ENCODE measurements at places on chromosomes 2 and 18.

- no peak for DNase-seq
Observed at GRCh38 chr2:170771421-170771937, 1.3 kb downstream of the ERICH2 start.

- no peak for DNase-seq
Observed at GRCh38 chr18:59419386-59419785, 60.3 kb upstream of the LMAN1 start.

- no peak for DNase-seq
Observed at GRCh38 chr2:16832910-16833309, 167.3 kb upstream of the CYRIA start.

DNA sequence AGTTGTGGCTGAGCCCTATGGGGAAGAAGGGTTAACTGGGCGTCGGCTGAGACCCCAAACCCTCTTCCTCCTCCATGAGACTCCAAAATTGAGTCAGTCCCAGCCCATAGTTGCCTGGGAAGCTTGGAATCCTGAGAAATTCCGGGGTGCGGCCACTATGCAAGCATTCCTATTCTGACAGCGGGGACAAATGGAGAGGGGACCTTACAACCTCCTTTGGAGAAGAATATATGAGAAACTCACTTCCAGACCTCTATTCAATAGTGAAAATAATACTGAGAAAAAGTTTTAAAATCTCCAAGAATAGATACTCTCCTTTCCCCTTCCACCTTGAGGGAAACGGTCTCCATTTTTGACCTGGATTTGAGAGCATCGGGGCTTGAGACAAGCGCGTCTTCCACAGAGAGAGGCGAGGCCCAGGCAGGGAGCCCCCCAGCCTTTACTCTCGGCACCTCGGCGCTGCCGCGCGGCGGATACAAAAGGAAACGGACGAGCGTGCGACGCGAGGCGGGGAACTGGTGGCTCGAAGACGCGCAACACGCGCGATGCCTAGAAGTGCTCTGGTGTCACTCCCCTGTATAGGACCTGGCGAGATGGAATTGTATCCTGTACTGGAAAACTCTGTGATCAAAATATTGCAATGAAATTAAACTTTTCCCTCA is 11.1 kb downstream of the NR4A2 start:
- no peak for DNase-seq

Data from dermis microvascular lymphatic vessel endothelial cell (primary cell).